ENCODE measurements at places on chromosomes 2 and 18.
A peak's percentile ranks its signal among the peaks of the same experiment; 100 is the strongest.

GRCh38 chr2:71608034-71608433 is 154.7 kb downstream of the DYSF start:
- DNase-seq: no peak

DNA sequence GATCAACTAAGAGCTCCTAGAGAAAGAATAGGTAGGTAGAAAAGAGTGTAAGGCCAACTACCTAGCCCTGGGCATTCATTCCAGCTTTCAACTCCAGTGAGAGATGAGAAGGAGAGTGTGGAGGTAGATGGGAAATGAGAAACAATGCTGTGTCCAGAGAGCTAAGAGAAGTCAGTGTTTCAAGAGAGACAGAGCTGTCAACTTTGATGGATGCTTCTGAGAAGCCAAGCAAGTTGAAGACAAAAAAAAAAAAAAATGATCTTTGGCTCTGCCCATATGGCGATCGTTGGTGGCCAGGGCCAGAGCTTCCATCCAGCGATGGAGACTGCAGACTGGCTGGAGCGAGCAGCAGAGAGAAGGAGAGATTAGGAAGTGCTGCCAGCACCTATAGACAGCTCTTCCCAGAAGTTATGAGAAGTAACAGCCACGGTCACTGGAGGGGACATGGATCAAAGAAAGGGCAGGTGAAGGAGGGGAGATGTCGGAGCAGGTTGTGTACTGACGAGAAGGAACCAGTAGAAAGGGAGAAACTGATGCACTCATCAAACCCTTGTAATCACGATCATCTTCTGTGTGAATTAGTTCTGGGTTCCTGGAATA is 112.4 kb upstream of the PPP1CB start:
- DNase-seq: no peak

DNA sequence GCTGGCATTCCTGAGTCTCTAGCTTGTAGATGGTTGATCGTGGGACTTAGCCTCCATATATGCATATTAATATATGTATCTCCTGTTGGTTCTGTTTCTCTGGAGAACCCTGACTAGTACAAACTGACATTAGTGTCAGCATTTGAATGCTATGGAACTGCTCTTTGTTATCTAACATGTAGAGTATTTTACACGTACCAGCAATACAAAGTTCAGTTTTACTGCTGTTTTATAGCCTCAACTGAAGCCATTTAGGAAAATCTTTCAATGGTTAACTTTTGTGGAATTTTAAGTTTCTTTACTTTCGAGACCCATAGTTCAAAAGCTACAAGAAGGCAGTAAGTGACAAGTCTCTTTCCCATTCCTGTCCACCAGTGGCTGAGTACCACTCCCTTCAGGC is 418.4 kb downstream of the NUP35 start:
- DNase-seq: no peak

- DNase-seq: no peak
These were observed 30.2 kb downstream of the MTA3 start for GRCh38 chr2:42598656-42599055.

GRCh38 chr2:40123326-40123725 is 328.6 kb downstream of the SLC8A1 start:
- no peak for DNase-seq

- DNase-seq: no peak
These were observed 92.0 kb downstream of the NDUFA10 start for GRCh38 chr2:239932881-239933735.

DNA sequence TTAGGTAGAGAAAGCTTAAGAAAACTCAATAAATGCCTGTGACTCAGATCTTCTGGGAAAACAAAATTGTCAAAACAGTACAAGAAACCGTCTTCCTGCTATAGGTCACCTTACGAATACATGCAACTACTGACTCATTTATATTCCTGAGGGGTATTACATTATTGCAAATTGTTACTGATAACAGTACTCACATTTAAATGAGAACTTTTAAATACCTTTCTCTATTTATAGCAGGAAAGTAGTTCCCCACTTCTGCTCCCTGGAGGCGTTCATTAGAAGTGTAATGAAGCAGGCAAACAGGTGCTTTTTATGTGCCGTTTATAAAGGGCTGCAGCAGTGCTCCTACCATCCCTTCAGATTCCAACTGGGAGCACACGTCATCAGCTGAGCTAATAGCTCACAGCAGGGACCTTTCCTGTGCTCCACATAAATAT is 65.1 kb upstream of the RPRM start:
- DNase-seq: no peak

DNA sequence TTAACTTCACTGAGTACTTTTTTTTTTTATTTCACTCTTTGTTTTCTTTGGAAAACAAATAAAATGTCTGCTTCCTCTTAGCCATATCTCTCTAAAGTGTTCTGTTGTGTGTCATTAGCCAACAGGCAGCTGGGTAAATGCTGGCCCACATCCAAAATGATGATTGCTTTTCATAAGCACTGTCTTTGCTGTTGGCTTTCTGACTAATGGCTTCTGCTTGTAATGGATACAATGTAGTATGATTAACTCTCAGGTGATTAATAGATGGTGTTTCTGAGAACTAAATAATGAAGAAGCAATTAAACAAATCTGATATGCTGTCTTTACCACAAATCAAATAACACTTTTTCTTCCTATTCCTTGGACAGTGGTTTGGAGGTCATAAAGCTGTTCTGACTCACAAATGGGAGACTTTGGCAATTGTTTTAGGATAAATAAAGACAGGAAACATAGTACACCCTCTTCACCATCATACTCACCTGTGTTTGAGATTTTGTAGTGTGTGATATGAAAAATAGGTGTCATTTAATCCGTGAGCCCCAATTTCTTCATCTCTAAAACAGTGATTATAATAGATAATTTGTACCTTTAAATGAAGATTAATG is 888.4 kb downstream of the TSN start:
- DNase-seq: no peak

- peak; percentile 82 for DNase-seq
These were observed 214.5 kb downstream of the TMEM182 start for GRCh38 chr2:102975996-102976975.

GRCh38 chr2:212791569-212791968 is 253.0 kb upstream of the ERBB4 start:
- DNase-seq: no peak

- DNase-seq: no peak
These were observed 21.5 kb upstream of the KCNK3 start for GRCh38 chr2:26670931-26671460.

GRCh38 chr18:22683196-22683676 is 249.9 kb upstream of the RBBP8 start:
- no peak for DNase-seq

GRCh38 chr2:1687254-1687653 is 57.1 kb downstream of the PXDN start:
- no peak for DNase-seq

GRCh38 chr2:223537651-223538601 is 64.2 kb downstream of the SCG2 start:
- no peak for DNase-seq

DNA sequence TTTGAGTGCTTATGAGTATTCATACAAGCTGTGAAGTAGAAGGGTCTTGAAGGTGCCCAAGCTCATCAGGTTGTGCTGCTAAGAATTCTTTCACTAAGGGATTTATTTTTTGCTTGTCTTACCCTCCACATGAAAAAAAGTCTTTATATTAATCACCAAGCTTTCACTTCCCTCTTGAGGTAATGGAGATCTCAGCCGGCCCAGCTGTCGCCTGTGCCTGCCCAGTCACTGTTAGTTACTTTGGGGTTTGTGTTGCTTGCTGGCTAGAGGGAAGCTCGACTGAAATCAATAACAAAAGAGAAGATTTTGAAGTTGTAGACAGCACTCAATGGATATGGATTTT is 21.9 kb downstream of the MC2R start:
- DNase-seq: no peak

- no peak for DNase-seq
These were observed 404.6 kb downstream of the ARHGAP15 start for GRCh38 chr2:143533846-143534245.

DNA sequence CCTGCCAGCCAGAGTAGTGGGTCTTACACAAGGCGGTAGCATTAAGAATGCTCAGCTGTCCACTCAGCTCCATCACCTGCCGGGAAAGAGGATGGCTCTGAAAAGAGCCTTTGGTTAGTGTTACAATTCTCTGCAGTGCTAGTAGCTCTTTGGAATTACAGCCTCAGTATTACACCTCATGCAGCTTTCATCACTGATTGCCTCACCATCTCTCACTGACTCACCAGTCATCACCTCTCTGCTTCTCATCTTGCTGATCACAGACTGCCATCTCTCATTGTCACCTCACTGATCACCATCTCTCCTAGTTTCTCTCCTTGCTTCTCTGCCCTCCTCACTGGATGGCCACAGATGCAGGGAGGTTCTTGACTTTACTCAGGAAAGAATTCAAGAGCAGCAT is 573.5 kb upstream of the SETBP1 start:
- DNase-seq: no peak

GRCh38 chr2:8416001-8416571 is 265.8 kb upstream of the ID2 start:
- DNase-seq: no peak

DNA sequence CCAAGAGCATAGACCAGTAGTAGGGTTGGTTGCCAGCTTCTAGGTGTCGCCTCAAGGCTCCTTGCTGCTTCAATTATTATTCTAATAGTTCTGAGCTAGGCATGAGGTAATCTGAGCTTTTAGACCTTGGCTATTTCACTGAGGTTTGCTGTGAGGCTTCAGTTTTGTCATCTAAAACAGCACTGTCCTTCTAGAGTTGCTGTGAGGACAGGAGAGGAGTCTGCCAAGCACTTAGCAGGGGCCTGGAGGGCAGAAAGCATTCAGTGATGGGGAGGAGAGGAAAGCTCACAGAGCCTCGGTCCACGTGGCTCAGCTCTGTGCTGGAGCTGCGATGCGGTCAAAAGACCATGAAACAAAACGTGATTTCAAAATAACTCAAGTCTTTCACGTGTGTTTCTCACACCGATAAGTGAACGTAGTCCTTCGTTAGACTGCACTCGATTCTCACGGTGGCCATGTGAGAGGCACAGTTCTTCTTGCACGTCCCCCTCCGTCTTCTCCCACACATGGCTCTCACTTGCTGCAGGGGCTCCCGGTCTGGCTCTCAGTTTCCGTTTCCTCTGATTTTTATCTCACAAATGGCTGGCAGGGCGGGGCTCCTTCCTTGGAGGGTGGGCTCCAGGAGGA is 113.7 kb downstream of the B3GNT2 start:
- no peak for DNase-seq

- no peak for DNase-seq
These were observed 99.4 kb upstream of the GALNT5 start for GRCh38 chr2:157158111-157158510.

DNA sequence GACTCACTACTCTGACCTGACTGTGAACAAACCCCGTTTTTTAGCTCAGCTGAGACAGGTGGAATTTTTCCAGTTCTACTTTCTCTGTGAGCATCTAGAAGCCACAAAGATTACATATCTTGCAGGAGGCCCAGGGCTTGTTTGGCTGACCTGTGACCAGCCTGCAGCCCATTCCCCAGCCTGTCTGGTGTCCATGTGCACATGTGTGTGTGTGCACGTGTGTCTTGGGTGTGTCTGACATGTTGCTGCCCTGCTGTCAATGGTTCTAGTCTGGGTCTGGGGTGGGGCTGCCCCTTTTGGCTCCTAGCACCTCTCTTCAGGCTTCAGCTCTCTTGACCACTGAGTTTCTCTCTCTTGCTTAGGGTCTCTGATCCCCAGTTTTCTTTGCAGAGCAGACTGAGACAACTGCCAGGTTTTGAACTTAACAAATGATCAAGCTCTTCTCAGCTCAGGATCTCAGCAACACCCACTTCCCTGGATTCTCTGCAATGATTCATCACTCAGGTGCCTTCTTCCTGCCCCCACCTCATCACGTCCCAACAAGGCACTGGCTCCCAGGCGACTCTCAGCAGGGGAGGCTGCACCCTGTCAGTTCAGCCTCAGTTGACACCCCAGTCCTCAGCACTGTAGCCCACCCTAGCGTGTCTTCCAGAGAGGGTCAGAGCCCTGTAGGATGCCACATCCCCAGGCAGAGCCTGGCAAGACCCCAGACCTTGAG is 130.3 kb downstream of the CELF4 start:
- DNase-seq: peak; percentile 78

DNA sequence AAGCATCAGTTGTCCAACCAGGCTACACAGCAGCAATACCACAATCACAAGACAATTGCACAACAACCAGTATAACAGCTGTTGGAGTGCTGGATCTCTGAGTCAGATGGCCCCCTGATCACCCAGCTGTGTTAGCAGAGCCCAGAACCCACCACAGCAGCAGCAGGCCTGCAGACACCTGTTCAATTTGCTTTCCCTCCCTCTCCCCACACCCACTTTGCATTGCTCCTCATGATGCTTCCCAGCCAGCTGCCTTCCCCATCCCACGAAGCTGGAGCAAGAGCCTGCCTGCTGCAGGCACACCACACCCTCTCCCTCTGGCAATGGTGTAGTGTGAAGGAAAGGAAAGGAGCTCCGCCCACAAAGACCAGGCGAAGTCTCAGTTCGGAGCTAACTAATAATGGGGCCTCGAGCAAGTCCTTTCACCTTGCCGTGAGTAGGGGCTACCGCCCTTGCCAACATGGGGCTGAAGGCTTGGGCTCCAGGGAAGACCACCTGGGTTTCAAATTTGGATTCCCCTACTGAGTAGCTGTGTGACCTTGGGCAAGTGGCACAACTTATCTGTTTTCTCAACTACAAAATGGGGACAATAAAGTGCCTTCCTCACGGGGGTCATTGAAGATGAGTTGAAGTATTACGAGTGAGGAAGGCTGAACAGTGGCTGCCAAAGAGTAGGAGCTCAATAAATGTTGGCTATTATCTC is 19.4 kb upstream of the ZBTB7C start:
- DNase-seq: peak; percentile 24

- no peak for DNase-seq
These were observed 125.5 kb downstream of the NRP2 start for GRCh38 chr2:205807758-205808157.

- DNase-seq: no peak
These were observed 106.7 kb upstream of the CHAC2 start for GRCh38 chr2:53660886-53661285.

- DNase-seq: no peak
These were observed 16.2 kb downstream of the DOCK10 start for GRCh38 chr2:225025917-225026571.

DNA sequence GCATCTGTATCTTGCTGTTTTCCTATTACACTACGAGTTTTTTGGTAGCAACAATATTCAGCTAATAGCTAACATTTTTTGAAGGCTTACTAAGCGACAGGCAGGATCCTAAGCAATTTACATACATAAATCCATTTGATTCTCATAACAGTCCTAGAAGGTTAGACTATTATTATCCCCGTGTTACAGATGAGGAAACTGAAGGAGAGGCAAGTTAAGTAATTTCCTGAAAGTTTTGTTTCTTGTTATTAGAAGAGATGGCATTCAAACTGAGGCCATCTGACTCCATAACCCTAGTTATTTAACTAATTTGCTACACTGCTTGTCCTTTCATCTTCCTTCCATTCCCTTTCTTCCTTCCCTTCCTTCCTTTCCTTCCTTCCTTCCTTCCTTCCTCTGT is 68.2 kb downstream of the PDE1A start:
- DNase-seq: no peak

- DNase-seq: no peak
These were observed 196.8 kb downstream of the TMEM247 start for GRCh38 chr2:46676198-46676597.

GRCh38 chr2:95309599-95309998 is 12.5 kb downstream of the KCNIP3 start:
- no peak for DNase-seq

GRCh38 chr2:17912266-17912691 is 33.8 kb downstream of the KCNS3 start:
- DNase-seq: no peak
